Fibroblast of gingiva (primary cell): ENCODE measurements at places on chromosomes 11 and 22.
A peak's percentile ranks its signal among the peaks of the same experiment; 100 is the strongest.

- DNase-seq: no peak
These were observed 4.9 kb upstream of the PLXNB2 start for GRCh38 chr22:50312371-50312770.

- no peak for DNase-seq
These were observed 54.5 kb downstream of the GAB2 start for GRCh38 chr11:78363024-78363619.

- no peak for DNase-seq
These were observed 246.9 kb downstream of the CADM1 start for GRCh38 chr11:115257270-115257669.

DNA sequence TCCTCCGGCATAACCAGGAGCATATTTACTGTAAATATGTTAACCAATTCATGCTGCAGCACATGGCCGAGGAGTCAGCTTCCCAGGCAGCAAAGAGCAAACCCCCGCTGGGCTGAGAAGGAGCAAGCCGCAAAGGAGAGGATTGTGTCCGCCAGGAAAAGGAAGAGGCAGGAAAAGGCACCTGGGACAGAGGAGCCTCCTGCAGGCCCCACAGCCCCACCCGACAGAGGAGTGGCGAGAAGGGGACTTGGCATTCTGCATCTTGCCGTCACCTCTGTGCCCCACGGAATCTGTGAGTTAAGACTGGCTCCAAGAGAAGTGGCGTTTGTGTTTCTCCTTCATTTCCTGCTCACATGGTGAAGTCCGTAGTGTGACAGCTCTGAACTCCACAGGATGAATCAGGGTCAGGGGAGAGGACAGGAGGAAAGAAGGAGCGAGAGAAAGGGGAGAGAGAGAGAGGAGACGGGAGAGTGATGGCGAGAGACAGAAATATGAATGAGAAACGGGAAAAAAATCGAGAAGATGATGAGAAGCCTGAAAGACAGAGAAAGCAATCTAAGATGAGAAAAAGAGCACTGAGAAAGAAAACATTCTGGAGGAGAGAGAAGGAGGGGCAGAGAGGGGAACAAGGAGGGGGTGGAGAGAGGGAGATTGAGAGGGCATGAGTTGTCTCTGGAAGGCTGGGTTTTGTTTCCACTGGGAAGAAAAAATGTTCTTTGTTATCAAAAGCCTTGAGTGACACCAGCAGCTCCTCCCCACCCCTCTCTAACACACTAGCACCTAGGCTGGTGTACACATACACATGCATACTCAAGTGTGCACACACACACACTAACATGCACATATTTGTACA is 489.6 kb downstream of the MN1 start:
- no peak for DNase-seq

DNA sequence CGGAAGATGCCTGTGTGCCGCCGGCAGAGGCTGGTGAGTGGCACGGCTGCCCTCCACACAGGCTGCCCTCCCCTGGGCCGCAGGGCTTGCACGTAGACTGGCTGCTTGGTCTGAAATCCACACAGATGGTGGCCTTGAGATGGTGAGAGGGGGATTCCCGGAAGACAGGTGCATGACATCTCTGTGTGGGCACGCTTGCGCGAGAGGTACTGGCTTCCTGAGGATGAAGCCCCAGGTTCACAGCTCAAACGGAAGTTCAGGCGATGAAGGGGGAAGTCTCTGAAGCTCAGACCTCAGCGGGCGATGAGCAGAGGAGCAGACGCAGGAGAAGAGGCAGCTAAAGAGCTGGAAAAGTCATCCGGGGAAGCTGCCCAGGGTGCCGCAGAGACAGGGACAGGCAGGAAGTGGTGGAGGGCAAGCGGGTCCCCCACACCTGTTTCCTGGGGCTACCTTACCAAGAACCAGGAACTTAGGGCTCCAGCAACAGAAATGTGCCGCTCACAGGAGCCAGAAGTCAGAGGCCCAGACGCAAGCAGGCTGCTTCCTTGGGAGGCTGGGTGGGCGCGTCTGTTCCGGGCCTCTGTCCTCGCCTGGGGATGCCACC is 7.2 kb downstream of the CRELD2 start:
- no peak for DNase-seq

GRCh38 chr22:32802237-32802765 is 796 bp downstream of the TIMP3 start:
- no peak for DNase-seq

GRCh38 chr11:3046641-3047040 is 10.6 kb downstream of the CARS1 start:
- no peak for DNase-seq

DNA sequence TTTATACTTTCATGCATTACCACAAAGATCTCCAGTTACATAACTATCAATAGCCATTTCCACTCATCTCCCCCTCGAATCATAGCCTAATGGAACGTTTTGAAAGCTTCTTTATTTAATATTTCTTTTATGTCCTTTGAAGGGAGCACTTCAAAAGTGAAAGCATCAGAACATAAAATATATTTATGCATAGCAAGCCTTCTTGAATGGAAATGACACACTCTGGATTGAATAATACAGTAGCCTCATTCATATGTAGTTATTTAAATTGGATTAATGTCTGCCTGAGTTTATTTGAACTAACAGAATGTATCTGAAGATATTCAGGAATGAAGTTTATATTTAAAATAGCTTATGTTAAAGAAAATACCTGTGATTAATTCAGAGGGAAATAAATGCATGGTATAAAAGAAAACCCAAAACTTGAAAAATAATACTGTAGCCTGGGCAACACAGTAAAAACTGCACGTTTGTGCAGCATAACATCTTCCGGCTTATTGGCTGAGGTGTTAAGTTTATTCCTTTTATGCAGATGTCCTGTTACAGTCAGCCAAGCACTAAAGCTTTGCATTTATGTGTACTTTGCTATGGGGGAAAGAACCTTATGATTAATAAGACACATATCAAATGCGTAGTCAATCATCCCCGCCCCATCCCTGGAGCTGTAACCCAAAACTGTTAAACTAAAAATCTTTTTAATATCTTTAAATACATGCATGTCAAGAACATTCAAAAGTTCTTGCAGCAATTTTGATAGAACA is 22.0 kb downstream of the OOSP3 start:
- no peak for DNase-seq

DNA sequence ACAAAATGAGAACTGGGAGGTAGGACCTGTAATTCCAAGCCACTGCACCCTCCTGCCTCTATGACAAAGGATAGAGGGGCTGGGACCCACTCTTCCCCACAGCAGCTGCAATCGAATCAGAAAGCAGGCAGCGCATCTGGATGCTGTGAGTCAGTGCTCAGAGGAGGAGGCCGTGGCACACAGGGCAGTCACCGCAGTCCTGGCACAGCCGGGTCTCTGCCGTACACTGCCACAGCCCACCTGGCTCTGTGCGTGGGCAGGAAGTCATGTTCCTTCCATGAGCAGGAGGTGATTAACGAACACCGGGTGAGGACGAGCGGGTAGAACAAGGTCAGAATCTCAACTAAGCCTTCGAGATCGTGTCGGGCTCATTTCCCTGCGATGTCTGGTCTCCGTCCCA is 30.2 kb upstream of the PPFIA1 start:
- no peak for DNase-seq

DNA sequence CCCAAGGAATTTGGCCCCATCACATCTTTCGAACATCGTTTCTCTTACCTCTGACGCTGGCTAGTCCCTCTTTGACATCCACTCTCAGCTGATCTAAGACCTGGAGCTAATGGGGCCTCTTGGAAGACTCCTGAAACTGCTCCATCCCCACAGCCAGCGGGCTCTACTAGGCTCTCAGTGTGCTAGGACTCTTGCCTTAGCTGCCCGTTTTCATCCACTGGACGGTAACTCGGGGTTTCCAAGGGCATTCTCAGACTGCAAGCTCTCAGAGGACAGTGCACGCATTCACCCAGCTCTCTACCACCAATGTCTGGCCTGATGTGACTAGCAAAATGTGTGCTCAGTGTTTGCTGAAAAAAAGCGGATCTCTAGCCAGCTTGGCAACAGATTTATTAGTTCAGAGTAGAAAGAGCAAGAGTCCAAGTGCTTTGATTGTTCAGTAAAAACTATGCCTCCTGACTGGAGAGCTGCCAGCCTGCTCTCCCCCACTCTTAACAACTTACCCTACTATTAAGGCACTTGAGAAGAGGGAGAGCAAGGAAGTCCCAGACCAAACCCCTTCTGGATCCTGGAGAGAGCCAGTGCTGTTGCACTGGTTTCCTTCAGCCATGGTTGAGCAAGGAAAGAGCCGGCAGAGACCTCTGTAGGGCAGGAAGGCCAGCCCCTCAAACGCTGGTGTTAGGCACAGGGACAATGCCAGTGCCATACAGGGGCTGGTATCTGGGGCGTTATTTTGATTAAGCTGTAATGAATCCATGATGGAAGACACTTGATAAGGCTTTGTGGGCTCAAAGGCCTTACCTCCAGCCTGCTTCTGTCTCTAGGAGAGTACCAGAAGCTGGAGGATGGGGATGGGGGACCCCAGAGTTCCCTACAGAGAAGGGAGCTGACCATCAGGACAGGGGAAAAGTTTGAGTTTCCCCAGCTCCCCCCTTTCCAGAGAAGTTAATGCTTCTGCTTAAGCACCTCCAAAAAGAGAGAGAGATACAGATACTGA is 9.2 kb downstream of the RELA start:
- DNase-seq: no peak

DNA sequence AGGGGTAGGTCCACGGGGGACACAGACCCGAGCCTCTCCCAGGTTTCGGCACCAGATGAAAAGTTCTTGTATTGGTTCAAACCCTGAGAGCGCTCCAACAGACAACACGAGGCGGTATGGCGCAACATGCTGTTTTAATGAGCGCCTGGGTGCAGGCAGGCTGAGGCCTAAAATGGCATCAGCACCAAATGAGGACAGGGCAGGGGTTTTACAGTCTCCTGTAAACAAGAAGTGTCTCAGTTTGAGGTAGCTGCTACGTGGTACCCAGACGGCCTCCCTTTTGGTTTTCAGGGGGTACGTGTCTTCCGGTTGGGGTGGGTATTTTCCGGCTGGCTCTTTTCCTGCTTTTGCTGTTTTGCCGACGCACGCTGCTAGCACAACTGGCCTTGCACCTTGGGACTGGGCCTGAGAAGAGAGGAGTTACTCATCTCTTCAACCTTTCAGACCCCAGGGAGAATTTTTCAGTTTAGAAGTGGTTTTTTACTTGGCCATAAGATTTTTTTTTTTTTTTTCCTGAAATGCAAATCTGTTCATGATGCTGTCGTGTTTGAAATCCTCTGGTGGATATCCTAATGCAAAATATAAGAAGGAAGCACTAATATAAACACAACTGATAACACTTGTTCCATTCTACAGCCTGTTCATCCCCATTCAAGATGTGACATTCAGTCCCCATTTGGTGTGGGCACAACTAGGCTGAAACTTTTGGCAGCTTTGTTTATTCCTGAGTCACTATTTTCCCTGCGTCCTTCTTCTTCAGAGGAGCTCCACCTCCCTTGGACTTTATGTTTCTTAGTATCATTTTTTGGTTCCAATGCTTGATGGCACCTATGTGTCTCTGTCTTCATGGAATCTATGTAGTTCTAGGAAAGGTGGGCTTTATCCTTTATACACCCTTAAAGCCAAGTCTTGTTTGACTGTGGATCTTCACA is 6.5 kb downstream of the PPFIBP2 start:
- DNase-seq: no peak

DNA sequence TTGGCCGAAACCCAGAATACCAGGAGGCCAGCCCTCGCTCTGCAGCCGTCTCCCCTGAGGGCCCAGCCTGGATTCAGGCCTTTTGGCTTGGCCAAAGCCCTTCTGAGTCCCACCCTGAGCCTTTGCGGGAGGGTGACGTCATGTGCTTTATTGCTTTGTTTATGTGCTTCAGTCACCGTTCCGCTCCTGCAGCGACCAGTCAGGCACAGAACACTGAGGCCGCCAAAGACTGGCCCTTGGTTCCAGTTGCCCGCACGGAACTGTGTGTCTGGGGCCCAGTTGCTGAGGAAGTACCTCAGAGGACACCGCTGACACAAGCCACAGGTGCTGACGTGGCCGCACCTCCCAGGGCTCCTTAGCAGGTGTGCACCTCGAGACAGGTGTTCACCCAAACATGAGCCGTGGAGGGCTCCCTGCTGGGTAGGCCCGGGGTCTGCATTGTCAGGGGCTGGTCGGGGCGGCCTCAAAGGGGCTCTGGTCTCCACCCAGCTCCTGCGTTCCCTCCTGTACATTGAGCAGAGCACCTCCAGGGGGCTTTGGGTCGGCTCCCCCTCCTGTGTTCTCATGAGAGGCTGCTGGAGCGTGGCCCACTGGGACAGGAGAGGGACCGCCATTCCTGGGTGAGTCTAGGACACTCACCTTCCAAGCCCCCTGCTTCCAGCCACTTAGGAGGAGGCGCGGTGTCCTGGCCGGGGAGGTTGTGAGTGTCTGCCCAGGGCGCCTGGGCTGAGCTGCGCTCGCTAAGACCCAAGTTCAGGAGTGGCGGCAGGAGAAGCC is 376.8 kb downstream of the TBC1D22A start:
- no peak for DNase-seq

GRCh38 chr11:34603129-34604001 is 17.5 kb upstream of the EHF start:
- DNase-seq: no peak

DNA sequence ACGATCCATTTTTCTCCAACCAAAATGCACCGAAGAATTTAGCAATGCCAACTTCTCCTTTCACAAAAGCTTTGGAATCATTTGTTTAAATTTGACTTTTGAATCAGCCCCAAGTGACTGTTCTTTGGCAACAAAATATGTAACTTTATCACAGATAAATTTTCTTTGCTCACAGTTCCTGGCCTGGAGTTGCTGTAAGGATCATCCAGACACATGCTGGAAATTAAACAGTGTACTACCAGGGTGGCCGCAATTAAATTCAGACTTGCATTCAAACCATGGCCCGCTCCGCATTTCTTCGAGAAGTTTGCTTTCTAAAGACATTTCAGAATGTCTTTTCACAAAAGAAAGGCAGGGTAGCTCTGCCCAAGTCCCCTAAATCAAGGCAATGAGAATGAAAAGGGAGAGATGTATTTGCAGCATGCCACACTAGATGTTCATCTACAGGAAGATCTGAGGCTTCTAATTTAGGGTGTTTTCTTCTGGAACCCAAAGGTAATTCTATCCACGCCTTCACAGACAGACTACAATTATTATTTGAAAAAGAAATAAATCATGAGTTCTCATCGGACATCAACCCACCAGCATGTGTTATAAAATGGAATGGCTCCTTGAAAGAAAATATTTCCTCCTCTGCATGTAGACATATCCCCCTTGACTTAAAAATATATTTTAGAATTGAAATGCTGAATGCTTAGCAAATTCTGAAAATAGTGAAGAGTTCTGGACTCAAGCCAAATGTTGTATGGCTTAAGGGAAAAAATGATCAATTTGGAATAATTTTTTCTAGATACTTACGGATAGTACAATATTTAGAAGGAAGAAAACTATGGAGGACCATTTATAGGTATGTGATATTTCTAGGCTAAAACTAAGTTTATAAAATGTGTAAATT is 189.7 kb upstream of the BLID start:
- DNase-seq: peak; percentile 36

- DNase-seq: no peak
These were observed 33.1 kb upstream of the SPTBN2 start for GRCh38 chr11:66762088-66762487.

- DNase-seq: no peak
These were observed 707.4 kb upstream of the CHORDC1 start for GRCh38 chr11:90930252-90930651.

DNA sequence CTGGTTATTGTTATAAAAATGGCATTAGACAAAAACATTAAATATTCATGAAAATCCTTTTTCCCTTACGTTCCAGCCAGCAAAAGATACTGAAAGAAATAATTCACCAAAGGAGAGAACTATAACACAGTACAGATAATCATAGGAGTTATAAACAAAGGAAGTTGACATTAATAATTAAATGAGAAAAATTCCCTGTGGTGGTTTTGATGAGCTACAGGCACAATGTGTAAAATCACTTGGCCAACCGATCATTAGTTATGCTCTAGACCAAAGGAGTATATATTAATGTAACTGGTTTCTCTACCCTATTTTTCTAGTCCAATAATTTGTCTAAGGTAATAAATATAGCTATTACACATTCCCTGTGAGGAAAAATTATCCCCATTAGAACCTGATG is 534.7 kb downstream of the CNTN5 start:
- no peak for DNase-seq
